Stimulated activated CD8-positive, alpha-beta memory T cell treated with anti-CD3 and anti-CD28 coated beads, Interleukin-7, amount 100 ng/mL, for 1 hour (primary cell): ENCODE measurements at places on chromosomes 13 and 19.

- no peak for DNase-seq
Measured at GRCh38 chr13:100234524-100235136, 145.7 kb downstream of the PCCA start.

DNA sequence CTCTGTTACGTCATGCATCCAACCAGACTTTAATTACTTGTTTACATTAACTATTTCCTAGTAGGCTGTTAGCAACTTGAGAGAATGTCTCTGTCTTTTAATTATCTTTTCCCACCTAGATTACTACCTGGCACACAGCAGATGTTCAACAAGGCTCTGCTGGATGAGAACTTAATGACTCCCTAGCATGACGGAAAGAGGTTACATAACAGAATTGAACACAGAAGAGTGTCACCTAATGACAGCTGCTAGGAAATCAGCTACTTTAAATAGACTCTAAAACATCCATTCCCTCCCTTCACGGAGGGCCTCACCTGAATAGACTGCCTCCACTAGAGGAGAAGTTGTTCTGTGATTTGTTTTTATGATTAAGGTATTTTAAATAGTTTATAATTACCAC, 110.8 kb downstream of the TEX29 start:
- no peak for DNase-seq

- no peak for DNase-seq
Measured at GRCh38 chr19:40831502-40832430, 18.5 kb downstream of the CYP2A6 start.

DNA sequence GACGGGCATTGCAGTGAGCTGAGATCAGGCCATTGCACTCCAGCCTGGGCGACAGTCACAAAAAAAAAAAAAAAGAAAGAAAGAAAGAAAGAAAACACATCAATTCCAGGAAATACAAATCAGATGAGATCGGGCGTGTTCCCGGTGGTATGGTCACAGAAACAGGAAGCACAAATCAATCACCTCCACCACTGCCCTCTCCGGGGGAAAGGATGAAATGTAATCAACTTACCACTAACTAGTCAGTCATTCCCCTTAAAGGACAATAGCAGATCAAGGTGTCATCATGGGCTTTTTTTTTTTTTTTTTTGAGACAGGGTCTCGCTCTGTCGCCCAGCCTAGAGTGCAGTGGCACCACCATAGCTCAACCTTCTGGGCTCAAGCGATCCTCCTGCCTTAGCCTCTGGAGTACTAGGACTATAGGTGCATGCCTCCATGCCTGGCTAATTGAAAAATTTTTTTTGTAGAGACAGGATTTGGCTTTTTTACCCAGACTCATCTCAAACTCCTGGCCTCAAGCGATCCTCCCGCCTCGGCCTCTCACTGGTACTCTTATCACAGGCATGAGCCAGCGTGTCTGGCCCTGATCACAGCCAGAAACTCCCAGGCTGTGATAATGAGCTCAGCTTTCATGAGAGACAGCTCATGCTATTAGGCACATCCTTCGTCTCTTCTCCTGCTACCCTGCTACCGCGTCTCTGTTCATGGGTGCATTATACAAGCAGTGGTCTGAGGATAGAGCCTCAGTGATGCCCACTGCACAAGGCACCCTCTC, 6.8 kb upstream of the DPRX start:
- DNase-seq, result no peak

DNA sequence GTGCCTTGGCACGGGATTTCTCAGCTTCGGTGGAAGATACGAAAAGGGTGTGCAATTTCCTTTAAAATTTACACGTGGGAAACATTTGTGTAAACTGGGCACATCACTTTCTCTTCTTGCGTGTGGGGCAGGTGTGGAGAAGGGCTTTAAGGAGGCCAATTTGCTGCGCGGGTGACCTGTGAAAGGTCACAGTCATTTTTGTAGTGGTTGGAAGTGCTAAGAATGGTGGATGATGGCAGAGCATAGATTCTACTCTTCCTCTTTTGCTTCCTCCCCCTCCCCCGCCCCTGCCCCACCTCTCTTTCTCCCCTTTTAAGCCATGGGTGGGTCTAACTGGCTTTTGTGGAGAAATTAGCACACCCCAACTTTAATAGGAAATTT, 7.2 kb downstream of the SLITRK5 start:
- DNase-seq, result no peak

DNA sequence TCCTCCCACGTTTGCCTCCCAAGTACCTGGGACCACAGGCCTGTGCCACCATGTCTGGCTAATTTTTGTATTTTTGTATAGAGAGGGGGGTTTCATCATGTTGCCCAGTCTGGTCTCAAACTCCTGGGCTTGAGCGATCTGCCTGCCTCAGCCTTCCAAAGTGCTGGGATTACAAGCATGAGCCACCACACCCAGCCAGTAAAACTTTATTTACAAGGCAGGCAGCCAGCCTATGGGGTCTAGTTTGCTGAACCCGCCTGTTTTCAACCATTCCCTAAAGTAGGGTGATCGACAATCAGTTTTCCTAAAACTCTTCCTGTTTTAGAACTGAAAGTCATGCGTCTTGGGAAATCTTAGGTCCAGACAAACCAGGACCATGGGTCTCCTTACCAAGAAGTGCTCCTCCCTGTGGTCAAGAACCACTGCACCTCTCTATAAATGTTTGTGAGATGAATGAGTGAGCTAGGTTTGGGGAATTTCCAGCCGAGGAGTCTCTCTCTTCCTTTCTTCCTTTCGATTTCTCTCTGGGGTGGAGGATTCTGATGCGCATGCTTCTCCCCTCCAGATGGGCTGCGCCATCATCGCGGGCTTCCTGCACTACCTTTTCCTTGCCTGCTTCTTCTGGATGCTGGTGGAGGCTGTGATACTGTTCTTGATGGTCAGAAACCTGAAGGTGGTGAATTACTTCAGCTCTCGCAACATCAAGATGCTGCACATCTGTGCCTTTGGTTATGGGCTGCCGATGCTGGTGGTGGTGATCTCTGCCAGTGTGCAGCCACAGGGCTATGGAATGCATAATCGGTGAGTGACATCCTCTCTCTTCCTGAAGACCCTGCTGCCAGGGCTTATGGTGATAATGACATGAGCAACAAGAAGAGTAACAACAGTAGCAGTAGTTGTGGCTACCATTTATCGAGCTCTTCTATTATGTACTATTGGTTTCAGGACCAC, 38.7 kb downstream of the ADGRE1 start:
- DNase-seq, result no peak

DNA sequence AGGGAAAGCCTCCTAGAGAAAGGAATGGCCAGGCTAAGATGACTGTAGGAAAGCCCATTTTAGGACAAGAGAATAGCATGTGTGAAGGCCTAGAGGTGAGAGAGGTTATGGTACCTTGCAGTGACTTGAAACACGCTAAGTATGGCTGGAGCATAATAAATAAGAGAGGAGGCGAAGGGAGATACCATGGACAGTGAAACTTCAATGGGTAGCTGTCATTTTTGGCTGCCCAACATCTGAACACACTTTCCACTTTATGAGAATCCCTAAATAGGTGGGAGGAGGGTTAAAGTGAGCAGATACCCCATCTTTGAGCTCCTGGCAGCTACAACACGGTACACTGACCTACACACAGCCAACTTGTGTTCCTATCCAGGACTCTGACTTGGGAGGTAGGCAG, 8.0 kb upstream of the IFT88 start:
- DNase-seq, result no peak

- DNase-seq, result no peak
Measured at GRCh38 chr19:43439032-43439708, 24.5 kb downstream of the TEX101 start.

GRCh38 chr19:17847538-17848366, at the start of gene JAK3:
JAK3 (minus strand) TSS chr19:17847982; CDS start chr19:17844417, 3,565 bp downstream.
- DNase-seq, result peak; percentile 77

DNA sequence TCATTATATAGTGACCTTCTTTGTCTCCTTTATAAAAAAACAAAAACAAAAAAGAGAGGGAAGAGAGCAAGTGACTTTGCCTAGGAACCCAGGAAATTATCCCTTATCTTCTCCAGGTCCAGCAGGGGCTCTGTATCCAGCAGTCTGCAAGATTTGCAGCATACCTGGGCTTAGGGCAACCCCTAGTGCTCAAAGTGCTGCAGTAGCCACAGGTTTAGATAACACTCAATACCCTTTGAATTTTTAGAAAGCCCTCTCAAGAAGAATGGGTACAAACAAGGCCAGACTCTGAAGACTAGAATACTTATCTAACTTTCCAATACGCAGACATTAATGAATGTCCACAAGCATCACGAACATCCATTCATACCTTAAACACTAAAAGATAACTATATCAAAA, 43.2 kb downstream of the CCNA1 start:
- no peak for DNase-seq

- no peak for DNase-seq
Measured at GRCh38 chr19:37537391-37537947, 30.7 kb downstream of the ZNF793 start.

DNA sequence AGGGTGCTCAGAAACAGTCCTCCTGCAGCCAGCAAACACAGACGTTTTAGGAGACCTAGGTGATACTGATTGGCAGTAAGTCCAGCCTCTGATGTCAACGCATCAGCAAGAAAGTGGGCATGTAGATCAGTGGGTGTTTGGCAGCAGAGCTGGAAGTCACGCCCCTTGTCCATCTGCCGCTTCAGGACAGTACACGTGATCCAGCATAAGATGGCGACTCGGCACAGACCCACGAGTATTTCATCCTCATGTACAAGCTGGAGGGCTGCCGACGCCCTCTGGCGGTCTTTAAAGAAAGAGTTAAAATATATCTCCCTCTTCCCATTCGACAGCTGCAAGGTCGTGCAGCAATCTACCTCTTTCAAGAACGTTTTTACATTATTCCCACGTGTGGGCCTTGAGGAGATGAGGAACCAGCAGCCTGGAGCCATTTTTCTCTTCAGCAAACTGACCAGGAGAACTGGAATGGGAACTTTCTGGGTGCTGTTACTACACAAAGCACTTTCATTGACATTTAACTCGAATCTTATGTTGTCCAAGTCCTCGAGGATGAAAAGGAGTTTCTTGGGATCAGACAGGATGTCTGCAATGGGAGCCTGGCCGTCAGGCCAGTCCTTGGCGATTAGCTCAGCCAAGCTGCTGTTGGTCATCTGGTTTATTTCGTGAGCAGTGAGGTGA, 22.3 kb downstream of the NLRP11 start:
- no peak for DNase-seq

GRCh38 chr19:22945560-22945959, 57.4 kb downstream of the ZNF728 start:
- DNase-seq, result no peak

DNA sequence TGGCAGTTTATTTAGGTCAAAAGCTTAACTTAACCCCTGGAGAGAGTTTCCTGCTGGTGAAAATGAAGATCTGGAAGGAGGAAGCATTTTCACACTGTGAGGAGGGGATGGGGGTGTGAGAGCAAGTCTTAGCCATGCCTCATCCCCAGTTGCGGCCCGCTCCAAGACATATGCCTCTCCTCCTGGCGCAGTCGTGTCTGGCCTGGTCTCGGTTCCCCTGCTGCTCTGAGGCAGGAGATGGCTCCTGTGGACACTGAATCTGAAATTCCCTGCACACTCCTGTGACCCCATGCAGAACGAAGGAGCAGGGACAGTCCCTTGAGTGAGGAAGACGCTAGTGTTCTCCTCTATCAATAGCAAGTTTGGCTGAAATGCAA, 360 bp upstream of the ZNF69 start:
- DNase-seq, result no peak

GRCh38 chr19:38193445-38193844, 30.6 kb downstream of the DPF1 start:
- DNase-seq, result no peak

DNA sequence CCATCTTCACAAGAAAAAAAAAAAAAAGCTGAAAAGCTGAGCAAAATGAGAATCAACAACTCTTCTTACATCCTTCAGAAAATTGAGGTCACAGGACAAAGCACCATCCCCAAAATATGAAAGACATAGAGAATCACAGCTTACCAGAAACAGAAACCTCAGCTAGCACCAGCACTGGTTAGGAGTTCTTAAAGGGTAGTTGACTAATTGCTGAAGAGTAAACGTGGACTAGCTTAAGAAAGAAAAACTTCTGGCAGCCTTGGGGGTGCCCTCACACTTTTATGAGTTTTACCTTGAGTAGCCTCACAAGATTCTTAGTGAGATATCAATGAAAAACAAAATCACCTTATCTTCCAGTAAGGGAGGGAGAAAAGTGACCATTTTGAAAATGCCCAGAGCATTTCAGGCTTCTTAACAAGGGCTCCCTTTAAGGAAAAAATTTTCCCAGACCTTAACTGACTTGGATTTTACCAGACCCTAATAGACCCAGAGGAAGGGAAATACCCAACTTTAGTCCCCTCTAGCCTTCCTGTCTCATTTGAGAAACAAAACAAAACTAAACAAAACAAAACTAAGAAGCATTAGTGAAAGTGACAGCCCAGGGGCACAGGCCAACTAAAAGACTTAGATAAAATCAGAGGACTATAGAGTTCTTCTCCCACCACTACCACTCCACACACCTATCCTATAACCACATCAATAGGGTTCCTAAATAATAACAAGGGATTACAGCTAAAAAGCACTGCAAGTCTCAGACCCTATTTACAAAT, 888.6 kb downstream of the DIAPH3 start:
- no peak for DNase-seq

GRCh38 chr19:7106711-7107657, 37.5 kb downstream of the ZNF557 start:
- DNase-seq, result no peak

GRCh38 chr13:47955836-47956235, 45.2 kb downstream of the SUCLA2 start:
- DNase-seq, result no peak

GRCh38 chr19:3413796-3414327, 47.5 kb downstream of the NFIC start:
- no peak for DNase-seq

GRCh38 chr19:17314007-17314593, 4.7 kb downstream of the DDA1 start:
- DNase-seq, result no peak

DNA sequence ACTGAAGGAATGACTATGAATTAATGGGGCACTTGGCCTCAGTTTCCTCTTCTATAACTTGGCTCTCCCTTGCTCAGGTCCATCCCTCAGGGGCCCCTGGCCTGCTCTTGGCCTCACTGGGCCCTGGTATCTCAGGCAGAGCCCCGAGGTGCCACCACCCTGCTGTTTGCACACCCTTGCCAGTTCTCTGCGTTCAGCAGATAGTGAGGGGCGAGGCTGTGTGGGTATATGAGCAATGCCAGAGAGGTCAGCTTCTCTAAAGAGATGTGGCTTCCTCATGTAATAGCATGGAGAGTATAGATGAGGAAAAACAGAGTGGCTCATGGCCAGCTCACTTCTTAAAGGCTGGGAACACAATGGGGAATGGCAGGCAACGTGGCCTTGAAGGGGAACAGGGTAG, 76.1 kb downstream of the CYSLTR2 start:
- DNase-seq, result no peak

- no peak for DNase-seq
Measured at GRCh38 chr13:111906816-111907215, 160.1 kb upstream of the SOX1 start.

- no peak for DNase-seq
Measured at GRCh38 chr13:85819513-85819912, 20.3 kb upstream of the SLITRK6 start.
